ENCODE measurements at places on chromosomes 2 and 18. TPM values are rescaled to one million over a fixed set of nuclear protein-coding genes. Genes with fewer than 3 reads are reported as not detected.

The ASIC4 gene
- total RNA-seq: 2.9 TPM

The MAL gene
- total RNA-seq: not detected

The TWIST2 gene
- not detected for total RNA-seq

The GCKR gene
- total RNA-seq: 1.6 TPM

The TUBA3E gene
- total RNA-seq: not detected

Data from frontal cortex (tissue), 4 donors.